Progenitor cell of endocrine pancreas (in vitro differentiated cells): ENCODE measurements at places on chromosomes 12 and 14.

DNA sequence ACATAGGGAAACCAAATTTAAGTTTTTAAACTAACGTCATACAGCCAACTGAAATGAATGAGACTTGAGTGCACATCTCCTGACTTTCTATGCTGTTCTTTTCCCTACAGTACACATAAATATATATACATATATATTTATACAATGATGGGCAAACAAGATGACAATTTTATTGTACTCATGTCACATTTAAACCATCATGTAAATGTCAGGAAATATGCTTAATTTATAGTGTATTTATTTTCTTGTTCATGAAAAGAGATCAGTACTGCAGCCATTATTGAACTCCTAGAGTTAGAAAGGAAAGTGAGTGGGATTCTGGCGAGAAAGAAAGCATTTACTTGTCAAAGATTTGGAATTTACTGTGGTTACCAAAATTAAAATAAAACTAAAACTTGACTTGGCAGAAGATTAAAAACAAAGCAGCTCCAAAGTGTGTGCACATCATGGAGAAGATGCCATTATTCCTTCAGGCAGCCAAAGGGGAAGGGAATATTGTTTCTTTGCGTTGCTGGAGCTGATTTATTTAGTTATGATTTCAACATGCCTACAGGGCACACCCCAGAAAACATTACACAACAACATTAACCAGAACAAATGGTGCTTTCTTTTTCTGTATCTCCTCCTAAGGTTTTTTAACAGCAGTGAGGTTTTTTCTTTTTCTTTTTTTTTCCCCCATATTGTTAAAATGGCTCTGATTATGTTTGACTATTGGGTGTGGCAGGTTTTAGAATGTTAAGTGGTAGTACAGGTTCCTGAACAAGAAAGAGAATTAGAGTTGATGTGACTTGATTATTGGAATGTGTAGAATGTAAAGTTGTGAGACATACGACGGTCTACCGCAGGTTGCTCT, 144.6 kb downstream of the RAD51B start:
- no peak for DNase-seq

GRCh38 chr14:103319422-103319821, 14.6 kb upstream of the EIF5 start:
- DNase-seq: no peak

- no peak for DNase-seq
Observed at GRCh38 chr14:31692376-31692781, 131.2 kb downstream of the NUBPL start.

- no peak for DNase-seq
Observed at GRCh38 chr12:55843431-55843830, 695 bp upstream of the MMP19 start.

GRCh38 chr12:25376407-25376806, 125.7 kb upstream of the KRAS start:
- no peak for DNase-seq
